ENCODE measurements at places on chromosomes 5 and 9.

GRCh38 chr9:109478665-109479380, 19.3 kb downstream of the PTPN3 start:
- no peak for DNase-seq

- no peak for DNase-seq
These were observed 23.4 kb upstream of the RFX3 start for GRCh38 chr9:3549225-3549624.

DNA sequence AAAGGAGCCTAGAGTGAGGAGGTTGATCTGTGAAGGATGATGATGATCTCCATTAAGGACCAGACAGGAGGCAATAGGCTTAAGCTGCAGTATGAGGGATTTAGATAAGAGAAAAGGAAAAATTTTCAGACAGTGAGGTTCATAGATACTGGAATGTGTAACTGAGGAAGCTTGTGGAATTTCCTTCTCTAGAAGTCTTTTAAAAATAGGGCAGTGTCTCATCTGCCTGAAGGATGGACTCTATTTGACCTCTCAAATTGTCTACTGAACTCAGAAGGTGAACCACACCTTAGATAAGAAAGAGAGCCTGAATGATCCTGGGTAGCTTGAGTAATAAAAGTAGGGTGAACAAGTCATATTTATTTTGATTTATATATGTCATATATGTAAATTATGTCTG, 148.2 kb upstream of the CDKN2B start:
- no peak for DNase-seq

- DNase-seq, result peak; percentile 16
These were observed 4.5 kb downstream of the PRELID2 start for GRCh38 chr5:145830594-145830993.

DNA sequence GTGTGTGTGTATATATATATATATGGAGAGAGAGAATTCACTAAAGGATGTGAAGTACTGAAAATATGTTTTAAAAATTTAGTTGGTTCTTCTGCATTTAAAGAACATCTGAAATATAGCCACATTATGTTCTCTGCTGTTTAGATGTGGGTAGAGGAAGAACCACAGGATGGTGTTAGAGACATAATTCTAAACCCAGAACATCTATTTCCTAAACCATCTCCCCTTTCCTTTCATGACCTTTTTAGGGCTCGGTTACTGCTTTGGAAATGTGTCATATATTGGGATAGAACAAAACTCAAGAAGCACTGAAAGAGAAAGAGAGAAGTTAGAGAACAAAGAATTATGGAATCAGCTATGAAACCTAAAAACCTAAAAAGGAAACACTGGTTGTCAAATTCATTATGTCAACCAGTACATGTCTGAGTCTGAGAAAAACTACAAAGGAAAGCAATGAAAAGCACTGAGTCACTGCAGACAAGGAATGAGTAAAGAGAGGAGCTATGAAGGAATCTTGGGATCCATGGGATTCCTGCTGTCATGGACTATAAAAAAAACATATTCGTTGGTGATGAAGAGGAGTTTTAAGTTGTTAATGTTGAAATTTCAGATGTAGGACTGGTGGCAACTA, 28.4 kb downstream of the SLC12A2 start:
- DNase-seq, result peak; percentile 54

- DNase-seq, result no peak
These were observed 1672.9 kb upstream of the WWC1 start for GRCh38 chr5:166618526-166618925.

DNA sequence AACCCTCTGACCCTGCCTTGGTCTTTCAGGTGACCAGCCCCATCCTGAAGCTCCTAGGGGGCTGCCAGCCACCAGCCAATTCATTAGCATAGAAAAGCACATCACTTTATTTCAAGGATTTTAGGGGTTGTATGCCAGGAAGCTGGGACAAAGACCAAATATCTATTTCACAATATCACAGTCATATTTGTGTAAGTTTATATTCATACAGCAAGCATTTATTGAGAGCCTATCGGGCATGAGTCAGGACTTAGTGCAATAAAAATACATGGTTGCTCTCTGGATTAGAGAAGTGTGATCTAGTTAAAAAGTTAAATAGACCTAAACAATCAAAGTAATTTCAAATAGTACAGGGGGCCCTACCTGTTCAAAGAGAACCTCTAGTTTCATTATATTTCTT, 113.8 kb downstream of the ERCC6L2 start:
- DNase-seq, result peak; percentile 25

DNA sequence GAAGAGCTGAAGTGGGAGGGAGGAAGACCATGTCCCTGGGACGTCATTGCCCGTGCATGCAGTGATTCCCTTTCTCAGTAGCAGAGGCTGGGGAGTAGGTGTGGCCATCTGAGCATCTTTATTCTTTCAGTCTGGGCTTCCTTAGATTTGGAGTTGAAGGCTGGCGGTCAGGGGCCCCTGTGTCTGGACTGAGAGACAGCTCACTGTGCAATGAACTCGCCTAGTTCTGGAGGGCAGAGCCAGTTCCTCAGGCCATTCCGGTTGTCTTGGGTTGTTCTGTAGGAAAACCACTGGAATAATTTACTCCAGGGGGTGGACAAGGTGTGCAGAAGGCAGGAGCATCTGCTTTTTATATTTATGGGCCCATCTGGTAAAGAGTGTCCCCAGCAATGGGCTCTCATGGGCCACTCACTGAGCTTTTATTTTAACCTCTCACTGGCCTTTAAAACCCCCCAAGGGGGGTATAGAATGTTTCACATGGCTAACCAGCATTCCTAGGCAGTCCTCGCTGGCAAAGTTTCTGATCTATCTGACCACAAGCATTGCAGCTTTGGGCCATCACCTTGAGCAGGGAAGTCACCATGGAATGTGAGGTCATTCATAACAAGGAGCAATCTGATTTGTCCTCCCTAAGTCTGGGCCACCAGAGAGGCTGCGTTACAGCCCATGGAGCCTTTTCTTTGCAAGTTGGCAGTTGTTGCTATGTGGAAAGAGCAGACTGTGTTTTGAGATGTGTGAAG, 9.2 kb downstream of the STC2 start:
- DNase-seq, result peak; percentile 43

- DNase-seq, result peak; percentile 79
These were observed 62.4 kb downstream of the HMHB1 start for GRCh38 chr5:143874312-143874711.

DNA sequence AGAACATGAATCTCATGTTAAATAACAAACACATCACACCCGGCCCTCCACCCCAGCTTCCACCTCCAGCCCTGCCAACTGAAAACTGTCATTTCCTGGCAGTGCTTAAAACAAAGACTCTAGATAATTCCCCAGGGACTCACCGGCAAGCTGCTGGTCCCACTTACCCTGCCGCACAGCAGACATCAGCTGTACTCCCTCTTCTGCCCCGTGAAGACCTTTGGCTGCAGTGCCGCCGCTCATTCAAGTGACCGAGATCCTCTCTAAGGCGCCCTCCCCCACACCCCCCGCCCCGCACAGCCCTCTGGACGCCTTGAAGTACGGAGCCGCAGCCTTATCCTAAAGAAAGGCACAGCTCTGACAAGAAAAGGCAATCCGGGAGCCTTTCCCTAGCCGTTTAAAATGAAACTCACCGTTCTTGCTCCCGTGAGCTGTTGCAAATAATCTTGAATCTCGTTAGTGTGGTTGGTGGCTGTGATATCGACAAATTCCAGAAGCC, 434 bp downstream of the GLRX start:
- peak; percentile 48 for DNase-seq

GRCh38 chr5:75681125-75681830, 36.0 kb downstream of the POC5 start:
- DNase-seq, result peak; percentile 69

GRCh38 chr5:76471406-76471805, 68.3 kb downstream of the IQGAP2 start:
- DNase-seq, result no peak

- DNase-seq, result no peak
These were observed 12.5 kb upstream of the FCHO2 start for GRCh38 chr5:72943307-72943706.

- no peak for DNase-seq
These were observed 90.0 kb upstream of the RORB start for GRCh38 chr9:74407166-74407565.

DNA sequence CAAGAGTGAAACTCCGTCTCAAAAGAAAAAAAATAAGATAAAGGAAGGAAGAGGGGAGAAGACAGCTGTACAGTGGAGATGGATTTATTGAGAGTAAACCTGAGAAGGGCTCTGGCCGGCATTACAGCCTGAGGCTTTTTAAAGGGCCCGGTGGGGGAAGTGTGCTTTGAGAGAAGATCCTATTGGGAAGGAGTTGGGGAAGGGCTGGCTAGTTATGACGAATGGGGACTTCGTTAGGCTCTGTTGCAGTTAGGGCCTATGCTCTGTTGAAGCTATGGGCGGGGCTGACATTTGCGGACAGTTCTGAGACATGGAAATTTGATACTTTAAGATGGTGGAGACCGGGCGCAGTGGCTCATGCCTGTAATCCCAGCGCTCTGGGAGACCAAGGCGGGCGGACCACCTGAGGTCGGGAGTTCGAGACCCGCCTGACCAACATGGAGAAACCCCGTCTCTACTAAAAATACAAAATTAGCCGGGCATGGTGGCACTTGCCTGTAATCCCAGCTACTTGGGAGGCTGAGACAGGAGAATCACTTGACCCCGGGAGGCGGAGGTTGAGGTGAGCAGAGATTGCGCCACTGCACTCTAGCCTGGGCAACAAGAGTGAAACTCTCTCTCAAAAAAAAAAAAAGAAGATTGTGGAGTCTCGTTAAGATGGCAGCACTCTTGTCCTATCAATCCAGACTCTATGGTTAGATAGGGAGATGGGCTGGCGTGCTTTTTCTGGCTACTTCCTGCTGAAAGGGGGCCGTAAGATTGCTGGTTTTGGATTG, 33.2 kb downstream of the C9orf50 start:
- DNase-seq, result no peak

DNA sequence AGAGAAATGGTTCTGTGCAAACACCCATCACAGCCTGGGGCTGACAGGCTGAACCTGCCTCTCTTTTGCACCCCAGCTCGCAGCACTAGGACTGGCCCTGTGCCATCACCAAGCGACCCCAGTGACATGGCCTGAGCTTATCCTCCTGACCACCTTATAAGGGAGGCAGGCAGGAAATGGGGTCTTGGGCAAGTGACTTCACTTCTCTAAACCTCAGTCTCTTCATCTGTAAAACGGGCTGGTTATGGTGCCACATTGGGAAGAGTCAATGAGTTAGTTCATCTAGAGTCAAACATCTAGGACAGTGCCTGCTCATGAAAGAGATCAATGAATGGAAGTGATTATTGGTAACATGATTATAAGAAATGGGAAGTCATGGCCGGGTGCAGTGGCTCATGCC, 6.2 kb downstream of the SNCB start:
- DNase-seq, result no peak

- peak; percentile 87 for DNase-seq
These were observed 62.5 kb downstream of the IPO11 start for GRCh38 chr5:62475072-62475471.

DNA sequence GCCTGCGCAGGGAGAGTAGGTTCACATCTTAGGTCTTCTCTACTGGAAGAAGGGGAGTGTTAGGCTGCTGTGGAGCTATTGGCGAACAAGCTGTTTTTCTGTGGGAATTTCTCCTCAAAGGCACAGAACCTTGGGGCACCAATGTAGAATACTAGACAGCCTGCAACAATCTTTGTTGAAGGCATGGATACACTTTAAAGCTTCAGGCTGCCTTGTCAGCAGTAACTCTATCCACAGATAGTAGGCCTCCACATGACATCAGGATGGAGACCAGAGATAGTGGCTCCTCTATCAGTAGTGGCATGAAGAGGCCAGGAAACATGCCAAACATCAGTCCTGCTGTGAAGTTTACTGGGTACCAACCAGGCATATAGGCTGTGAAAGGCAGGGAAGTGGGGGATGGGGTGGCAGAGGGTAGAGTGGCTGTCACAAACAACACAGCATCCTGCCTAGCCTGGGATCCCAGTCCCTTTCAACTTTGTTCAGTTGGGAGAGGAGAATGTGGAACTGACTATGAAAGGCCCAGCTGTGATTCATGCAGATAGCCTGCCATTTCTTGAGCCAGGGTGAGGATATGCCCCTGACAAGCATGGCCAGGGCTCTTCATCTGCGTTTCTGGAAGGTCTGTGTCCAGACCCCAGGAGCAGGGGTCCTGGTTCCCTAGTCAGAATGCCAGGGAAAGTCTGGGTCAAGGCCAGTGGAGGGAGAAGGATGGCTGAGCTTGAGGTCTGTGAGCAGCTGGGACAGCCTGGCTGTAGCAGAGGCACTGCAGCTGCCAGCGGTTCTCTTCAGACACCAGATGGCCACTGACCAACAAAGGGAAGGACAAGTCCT, 1.0 kb upstream of the HK3 start:
- DNase-seq, result no peak

DNA sequence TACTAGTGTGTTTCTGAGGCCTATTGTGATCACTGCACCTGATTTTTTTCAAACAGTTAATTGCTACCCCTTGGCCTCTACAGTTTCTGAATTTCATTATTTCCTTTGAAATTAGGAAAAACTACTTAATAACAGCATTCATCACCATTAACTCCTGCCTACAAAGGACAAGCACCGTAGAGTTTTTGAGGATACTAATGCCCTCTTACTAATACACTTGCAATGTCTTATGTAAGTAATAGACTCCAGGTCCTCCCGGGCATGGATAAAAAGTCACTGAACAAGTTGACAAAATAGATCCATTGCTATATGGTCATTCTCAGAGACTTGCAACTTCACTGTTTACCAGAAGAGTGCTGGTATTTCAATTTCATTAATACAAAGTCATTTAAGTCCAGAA, 1172.5 kb downstream of the CDH12 start:
- DNase-seq, result no peak

- DNase-seq, result no peak
These were observed 10.7 kb upstream of the CREBRF start for GRCh38 chr5:173045474-173045873.

- no peak for DNase-seq
These were observed 19.7 kb downstream of the C7 start for GRCh38 chr5:40928886-40929448.

- no peak for DNase-seq
These were observed 14.2 kb upstream of the PPP1R2B start for GRCh38 chr5:156835905-156836304.

GRCh38 chr9:137984005-137984404, 106.4 kb downstream of the CACNA1B start:
- no peak for DNase-seq

- no peak for DNase-seq
These were observed 6.9 kb downstream of the SREK1 start for GRCh38 chr5:66151030-66151429.

GRCh38 chr9:90526386-90526785, 116.2 kb downstream of the DIRAS2 start:
- DNase-seq, result no peak

Data from EL (cell line).